ENCODE measurements at places on chromosomes 6 and 20.
A peak's percentile ranks its signal among the peaks of the same experiment; 100 is the strongest.

DNA sequence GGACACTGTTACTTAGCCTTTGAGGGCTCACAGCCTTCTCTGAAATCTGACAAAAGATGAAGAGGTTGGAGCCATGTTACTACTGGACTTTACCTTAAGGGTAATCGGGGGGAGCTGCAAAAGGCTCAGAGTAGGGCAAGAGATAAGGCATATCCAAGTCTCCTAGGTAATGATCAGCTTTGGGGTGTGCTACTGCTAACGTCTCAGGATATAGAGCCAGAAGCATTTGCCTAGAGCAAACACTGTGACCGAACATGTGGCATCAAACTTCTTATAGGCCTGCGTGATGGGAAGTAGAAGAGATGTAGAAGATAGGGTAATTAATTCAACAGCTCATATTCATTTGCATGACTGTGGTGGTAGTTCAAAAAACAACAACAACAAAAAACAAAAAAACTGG lies 11.1 kb downstream of the UBE2V1 start:
- no peak for DNase-seq

GRCh38 chr6:16503970-16504415 lies 257.3 kb downstream of the ATXN1 start:
- peak; percentile 36 for DNase-seq

- DNase-seq = no peak
These were observed 83.9 kb upstream of the AFDN start for GRCh38 chr6:167742719-167743303.

DNA sequence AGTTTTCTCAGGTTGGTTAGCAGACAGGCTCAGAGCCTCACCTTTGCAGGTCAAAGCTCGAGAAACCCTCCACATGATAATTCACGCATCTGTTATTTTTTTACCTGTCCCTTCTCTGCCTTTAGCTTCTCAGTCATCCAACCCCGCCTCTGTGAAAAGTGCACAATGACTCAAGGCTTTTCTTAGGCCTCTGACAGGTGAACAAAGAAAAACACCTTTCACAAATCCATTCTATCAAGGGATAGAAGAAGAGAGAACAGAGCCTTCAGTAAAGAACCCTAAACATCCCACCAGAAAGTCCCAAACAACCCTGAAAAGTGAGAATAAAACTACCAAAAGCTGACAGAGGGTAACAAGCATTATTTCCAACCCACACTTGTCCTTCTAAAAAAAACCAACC lies 178.2 kb downstream of the GJA10 start:
- no peak for DNase-seq

GRCh38 chr6:98941319-98941718 lies 6.4 kb downstream of the FBXL4 start:
- DNase-seq = no peak

GRCh38 chr6:134405386-134406087 lies 87.6 kb upstream of the SGK1 start:
- DNase-seq = no peak

DNA sequence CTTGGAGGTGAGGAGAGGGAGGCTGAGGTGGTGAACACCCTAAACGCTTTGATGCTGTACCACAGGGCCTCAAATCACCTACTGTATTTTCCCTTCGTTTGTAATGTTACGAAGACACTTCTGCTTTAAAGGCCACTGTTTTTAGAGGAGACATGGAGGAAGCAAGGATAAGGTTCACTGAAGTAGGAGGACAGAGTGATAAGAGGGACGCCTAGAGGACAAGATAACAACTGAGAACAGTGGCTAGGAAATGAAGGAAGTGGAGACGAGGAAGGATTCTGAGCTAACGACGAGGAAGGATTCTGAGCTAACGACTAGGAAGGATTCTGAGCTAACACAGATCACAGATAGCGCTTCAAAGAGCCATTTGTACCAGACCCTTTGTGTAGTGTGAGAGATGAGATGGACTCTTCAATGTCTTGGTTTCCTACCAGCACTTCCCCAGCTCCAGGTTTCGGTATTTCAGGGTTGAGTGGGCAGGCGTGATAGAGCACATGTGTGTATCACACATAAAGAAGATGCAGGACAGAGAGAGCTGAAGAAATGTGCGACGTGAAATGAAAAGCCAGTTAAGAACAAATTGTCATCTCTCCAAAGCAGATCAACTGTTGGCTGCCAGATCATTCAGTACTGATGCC lies 7.5 kb downstream of the SF3B5 start:
- no peak for DNase-seq

GRCh38 chr6:109188115-109188411 lies 92.8 kb downstream of the CEP57L1 start:
- no peak for DNase-seq

DNA sequence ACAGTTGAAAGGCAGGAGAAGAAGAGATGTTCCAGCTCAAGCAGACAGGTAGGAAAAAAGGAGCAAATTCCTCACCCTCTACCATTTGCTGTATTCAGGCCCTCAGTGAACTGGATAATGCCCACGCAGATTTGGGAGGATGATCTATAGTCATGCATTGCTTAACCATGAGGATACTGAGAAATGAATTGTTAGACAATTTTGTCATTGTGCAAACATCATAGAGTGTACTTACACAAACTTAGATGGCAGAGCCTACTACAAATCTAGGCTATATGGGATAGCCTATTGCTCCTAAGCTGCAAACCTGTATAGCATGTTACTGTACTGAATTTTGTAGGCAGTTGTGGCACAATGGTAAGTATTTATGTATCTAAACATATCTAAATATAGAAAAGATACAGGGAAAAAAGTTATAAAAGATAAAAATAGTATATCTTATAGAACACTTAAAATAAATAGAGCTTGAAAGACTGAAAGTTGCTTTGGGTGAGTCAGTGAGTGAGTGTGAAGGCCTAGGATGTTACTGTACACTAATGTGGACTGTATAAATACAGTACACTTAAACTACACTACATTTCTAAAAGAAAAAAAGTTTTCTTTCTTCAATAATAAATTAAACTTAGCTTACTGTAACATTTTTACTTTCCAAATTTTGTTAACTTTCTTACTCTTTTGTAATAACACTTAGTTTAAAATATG lies 672.3 kb downstream of the UTRN start:
- DNase-seq = no peak

GRCh38 chr6:137736048-137736818 lies 130.8 kb upstream of the TNFAIP3 start:
- DNase-seq = no peak

- DNase-seq = no peak
These were observed 39.5 kb upstream of the ADGRF5 start for GRCh38 chr6:46961232-46961631.

DNA sequence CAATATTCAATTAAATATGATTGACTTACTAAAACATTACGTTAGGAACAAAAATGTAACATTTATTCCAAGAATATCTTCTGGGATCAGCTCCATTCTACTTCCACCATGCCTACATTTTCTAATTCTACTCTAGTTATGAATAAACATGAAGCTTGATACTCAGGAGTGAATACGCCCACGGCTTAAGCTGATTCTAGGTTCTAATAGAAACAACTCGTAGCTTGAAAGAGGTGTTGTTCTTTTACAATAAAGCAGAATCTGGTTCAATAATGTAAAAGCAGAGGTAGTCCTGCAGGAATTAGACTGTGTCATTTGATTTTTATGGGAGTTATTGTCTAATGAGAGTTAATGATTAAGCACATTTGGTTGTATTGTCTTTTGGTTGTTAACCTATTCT lies 107.3 kb upstream of the OLIG3 start:
- DNase-seq = no peak

DNA sequence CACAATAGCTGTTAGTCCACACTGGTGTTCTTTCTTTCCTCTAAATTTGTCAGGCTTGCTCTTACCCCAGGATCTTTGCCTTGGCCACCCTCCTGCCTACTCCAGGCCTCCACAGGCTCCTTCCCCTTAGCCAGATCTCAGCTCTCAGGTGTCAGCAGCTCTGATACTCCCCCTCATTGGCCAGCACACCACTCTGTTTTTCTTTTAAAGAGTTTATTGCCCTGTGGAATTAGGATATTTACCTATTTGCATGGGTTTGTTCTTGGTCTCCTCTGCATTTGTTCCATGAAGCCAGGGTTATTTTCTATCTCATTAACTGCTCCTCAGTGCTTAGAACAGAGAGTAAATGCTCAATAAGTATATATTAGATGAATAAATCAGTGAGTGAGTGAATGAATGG lies 36.8 kb downstream of the GCNT2 start:
- no peak for DNase-seq

GRCh38 chr20:47454298-47455132 lies 47.2 kb upstream of the NCOA3 start:
- no peak for DNase-seq

DNA sequence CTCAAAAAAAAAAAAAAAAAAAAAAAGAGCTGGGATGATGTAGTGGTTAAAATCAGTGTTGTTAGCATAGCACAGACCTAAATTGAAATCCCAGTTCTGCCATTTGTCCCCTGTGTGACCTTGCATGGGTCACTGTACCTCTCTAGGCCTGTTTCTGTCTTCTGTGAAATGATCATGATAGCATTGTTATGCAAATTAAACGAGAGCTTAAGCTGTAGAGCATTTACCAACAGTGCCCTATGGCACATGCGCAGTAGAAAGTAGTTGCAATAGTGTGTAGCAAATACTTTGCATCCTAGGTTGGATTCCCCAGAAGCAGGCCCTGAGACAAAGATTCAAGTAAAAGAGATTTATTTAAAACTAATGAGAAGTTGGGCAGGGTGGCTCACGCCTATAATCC lies 7.3 kb downstream of the PSORS1C2 start:
- no peak for DNase-seq

DNA sequence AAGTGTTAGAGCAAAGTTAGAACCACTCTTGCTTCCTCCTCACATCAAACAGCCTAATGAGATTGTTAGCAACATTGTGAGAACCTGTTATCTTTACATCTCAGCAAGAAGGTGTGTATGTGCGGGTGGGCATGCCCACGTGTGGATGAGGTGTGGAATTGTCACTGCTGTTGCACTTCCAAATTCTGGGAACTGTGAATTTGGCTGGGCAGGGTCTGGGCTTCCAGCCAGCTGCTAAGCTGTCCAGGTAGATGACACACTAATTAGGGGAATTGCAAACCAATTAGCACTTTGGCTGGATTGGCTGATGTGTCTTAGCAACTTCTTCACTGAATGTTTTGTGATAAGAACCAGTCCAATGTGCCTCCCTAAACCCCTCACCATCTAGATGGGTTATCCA lies 848.2 kb downstream of the DHX35 start:
- no peak for DNase-seq

- DNase-seq = no peak
These were observed 25.5 kb downstream of the C20orf173 start for GRCh38 chr20:35503841-35504561.

DNA sequence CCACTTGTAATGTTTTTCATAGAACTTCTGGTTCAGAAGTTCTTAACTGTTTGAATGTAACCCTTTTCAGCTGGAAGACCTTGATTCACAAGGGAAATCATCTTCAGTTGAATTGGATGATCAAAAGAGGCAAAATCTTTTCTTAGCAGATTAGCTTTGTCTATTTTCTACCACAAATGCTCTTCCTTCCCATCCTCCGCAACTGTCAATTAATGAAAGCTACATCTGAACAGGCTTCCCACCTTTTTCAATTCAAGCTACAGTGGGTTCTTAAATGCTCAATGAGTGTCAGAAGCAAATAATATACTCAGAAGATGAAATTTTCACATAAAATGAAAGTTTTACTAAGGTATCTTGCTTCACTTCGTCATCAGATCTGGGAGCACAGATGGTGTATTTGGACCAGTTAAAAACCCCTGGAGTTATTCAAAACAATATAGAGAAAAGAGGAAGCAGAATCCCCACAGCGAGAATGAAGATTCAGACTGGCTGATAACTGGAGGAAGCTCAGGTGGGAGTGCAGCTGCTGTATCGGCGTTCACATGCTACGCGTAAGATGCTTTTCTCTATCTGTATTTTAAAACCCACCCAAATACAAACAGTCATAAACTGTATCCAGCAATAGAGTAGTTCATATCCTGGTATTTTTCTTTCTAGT lies 19.4 kb downstream of the QRSL1 start:
- DNase-seq = peak; percentile 17

- no peak for DNase-seq
These were observed 51.8 kb downstream of the SLC35B3 start for GRCh38 chr6:8383584-8383983.

DNA sequence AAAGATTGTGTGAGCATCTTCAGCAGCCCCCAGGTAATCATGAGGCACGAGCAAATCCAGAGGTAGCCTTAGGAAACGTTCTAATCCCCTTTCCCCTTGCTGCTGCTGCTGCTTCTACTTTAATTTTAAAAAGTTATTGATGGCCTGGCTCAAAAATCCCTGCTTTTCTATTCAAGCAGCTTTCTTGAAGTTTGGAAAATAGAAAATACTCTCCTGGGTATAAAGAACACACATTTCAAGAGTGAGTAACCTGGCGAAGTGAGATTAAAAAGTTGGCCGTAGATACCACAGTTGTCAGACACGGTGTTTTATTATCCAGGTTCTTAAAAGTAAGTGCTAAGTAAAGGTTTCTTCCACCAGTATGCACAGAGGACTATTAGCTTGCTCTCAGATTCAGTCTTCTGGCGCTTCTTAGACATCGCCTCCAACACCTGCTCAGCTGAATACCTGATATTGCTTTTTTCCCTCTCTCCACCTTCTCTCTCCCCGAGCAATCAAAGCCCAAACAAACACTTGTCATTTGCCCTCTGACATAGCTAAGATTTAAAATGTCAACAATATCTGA lies 150.7 kb downstream of the EDN3 start:
- DNase-seq = no peak

- no peak for DNase-seq
These were observed 62.8 kb downstream of the PHACTR3 start for GRCh38 chr20:59667131-59667530.

- DNase-seq = peak; percentile 56
These were observed 1.3 kb downstream of the SRF start for GRCh38 chr6:43172104-43173007.

DNA sequence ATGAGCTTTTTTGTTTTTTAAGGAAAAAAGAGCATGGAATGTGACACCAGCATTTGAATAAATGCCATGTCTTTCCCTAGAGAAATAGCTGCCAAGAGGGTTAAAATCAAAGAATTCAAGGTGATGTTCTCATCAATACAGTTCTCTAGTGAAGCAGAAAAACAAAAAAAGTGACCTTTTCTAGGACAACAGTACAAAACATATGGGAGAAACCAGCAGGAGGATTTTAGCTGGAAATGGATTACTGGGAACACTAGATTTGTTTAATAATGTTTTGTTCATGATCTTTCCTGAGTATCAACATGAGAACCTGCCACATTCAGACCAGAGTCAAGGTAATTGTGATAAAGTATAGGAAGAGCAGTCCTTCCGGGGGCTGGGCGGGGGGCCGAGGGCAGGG lies 372.2 kb downstream of the LMBRD1 start:
- DNase-seq = no peak

DNA sequence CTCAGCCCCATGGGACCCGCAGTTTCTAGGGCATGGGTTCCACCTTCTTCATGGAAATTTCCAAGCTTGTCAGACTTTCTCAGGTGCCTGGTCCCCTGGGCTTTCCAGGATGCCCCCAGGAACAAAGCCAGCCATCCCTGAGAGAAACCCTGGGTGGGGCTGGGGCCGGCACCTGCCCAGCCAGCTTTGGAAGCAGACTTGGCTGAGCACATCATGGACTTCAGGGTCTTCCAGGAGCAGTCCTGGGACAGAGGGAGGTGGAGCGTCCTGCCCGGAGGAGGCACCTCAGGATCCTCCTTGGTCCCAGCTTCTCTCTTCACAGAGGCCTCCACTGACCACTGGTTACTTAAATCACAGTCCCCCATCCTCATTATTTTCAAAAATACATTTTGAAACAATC lies 13.5 kb downstream of the MYT1 start:
- no peak for DNase-seq

All from CD4-positive, alpha-beta T cell treated with Interleukin-1 beta for 1 hour (primary cell).